ENCODE measurements at places on chromosomes 5 and 9.

DNA sequence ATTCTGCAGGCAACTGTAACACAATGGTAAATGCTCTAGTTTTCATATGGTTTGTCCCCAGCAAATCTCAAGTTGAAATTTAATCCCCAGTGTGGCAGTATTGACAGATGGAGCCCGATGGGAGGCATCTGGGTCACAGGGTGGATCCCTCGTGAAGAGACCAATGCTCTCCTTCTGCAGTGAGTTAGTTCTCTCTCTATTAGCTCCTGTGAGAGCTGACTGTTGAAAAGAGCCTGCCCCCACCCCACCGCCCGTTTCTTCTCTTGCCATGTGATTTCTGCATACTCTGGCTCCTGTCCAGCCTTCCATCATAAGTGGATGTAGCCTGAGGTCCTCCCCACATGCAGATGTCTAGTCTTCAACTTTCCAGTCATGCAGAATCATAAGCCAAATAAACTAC lies 27.0 kb downstream of the IARS1 start:
- no peak for DNase-seq

- DNase-seq = no peak
Observed at GRCh38 chr5:138611678-138612218, 36.5 kb upstream of the HSPA9 start.

DNA sequence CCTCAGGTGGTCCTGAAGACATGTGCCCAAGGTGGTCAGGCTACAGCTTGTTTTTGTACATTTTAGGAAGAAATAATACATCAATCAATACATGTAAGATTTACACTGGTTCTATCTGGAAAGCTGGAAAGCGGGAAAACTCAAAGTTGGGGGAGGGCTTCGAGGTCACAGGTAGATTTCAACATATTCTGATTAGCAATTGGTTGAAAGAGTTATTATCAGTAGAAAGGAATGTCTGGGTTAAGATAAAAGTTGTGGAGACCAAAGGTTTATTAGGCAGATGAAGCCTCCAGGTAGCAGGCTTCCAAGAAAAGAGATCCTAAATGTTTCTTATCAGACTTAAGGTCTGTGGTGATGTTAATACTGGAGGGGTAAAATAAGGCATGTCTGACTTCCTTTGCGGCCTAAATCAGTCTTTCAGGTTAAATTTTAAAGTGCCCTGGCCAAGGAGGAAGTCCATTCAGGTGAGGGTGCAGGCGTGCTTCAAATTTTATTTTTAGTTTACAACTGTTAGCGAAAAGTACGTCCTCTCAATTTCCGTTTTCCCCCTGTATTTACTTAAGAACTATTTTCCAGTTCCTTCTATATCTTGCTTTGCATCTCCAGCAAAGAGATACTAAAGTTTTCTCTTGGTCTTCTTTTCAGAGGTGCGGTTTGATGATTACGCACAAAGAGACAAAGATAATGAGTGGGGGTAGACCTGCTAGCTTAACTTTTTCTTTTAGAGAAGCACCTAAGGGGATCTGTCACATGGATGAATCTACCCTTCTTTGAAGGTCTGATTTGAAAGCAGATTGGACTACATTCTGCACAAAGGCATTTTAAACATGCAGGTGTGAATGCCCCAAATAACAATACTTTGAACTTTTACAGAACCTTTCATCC lies 578.6 kb downstream of the RAB3C start:
- DNase-seq = no peak

GRCh38 chr5:140319833-140320232 lies 16.9 kb upstream of the PFDN1 start:
- DNase-seq = no peak

- DNase-seq = no peak
Observed at GRCh38 chr5:131664929-131665328, 29.9 kb upstream of the RAPGEF6 start.

DNA sequence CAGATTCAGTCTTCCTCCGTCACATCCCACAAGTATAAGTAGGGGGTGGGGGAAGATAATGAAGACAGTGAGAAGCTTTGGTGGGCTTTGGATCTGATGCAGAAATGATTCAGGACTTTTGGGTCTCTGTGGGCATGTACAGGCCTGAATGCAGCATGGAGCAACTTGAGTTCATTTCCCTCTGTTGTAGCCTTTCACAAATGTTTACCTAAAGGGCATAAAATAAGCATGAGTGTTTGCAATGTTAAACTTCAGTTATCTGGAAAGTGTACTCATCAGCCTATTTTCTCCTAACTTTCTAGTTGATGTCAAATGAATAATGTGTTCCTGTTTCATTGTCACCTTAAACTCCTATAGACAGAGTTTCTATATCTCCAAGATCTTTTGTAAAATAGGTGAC lies 39.3 kb downstream of the GARNL3 start:
- no peak for DNase-seq

DNA sequence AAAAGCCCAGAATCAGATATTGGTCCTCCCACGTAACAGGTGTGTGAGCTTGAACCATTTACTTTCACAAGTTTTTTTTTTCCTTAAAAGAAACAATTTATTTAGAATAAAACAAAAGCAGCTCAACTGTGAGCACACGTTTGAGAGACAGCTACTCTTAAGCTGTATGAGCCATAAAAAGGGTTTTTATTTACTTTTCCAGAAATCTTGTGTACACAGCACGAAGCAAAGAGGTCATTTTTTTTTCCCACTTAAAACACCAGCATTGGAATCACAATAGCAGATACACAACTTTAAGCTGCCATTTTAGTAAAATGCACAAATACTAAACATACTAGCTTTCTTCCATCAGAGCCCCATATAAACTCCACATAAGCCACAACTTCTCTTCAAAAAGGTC lies 44.6 kb downstream of the JAKMIP2 start:
- DNase-seq = no peak

GRCh38 chr5:68137511-68138140 lies 77.9 kb upstream of the PIK3R1 start:
- DNase-seq = peak; percentile 85

GRCh38 chr5:62779010-62779422 lies 200.4 kb downstream of the LRRC70 start:
- DNase-seq = peak; percentile 58

- DNase-seq = no peak
Observed at GRCh38 chr9:138064547-138064946, 187.0 kb downstream of the CACNA1B start.

DNA sequence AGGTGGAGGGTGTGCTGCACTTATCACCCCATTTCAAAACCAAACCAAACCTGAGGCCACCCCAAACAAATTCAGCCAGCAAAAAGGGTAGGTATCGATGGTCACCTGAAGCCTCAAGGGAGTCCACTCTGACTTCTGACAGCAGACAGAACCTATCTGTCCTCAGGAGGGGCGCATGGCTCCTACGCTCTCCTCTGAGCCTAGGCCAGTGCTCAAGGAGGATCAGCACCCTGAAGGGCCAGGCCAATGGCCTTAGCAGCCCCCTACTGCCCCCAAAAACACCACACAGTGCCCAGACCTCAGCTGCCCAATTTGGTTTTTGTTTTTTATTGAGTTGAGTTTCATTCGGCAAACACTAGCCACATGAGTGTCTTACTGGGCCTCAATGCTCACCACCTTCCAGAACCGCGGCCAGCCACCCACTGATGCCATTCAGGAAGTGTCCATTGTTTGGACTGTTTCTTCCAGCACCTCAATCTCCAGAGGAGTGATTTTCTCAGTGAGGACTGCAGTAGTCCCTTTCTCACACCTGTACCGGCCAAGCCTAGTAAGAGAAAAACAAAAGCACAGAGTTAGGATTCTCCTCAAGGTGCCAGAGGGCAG lies 62.0 kb downstream of the PSMB7 start:
- no peak for DNase-seq

DNA sequence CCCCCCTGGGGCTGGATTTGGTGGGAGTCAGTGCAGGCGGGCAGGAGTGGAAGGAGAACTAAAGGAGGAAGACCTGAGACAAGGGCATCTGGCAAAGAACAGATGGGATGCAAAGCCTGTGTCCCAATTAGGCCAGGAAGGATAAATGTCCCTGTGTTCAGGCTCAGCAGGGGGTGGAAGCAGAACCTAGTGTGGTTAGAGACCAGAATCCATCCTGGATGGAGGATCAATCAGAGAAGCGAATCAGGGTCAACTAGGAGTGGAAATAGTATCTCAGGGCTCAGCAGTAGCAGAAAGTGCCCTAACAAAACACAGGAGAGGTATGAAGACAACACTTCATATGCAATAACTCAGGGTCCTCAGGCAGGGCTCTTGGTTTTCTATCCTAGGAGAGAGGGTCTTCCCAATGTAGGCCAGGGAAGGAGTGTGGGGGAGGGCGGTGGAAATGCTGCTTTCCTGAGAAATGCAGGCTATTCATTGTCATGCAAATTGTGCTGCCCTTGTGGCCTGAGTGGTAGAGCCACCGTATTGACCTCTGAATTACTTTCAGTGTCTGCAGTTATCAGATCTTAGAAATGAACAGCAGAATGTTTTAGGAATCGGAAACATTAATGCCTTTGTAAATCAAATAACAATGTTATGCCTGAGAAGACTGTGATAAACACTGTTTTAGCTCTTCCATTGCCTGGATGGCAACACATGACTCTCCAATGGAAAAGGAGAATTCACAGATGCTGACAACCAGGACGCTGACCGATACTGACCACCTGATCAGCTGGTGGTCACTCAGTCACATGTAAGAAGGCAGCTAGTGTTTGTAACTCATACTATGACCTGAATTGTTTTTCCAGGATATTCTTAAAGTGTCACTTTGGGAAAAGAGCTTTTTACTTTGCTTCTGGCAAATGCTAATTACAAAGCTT lies 323.6 kb downstream of the SEMA5A start:
- DNase-seq = no peak

GRCh38 chr9:105864248-105864898 lies 170.0 kb downstream of the TMEM38B start:
- no peak for DNase-seq

GRCh38 chr9:80790764-80791163 lies 898.6 kb downstream of the TLE1 start:
- no peak for DNase-seq

DNA sequence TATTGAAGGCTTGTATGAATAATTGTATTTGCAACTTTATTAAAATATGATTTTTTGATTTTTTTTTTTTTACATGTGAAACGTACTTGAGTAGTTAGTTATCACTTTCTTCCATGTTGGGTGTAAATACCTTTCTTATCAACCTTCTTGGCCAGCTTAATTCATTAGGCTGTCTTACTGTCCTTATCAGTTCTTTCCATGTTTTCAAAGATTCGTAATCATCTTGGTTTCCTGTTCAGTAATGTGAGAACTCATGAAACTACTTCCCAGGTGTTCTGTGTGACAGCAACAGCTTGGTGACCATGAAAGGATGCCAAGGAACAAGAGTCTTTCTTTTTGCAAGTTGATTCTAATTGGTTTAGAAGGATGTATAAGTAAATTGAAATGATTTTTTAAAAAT lies 100.0 kb downstream of the ADGRV1 start:
- no peak for DNase-seq

DNA sequence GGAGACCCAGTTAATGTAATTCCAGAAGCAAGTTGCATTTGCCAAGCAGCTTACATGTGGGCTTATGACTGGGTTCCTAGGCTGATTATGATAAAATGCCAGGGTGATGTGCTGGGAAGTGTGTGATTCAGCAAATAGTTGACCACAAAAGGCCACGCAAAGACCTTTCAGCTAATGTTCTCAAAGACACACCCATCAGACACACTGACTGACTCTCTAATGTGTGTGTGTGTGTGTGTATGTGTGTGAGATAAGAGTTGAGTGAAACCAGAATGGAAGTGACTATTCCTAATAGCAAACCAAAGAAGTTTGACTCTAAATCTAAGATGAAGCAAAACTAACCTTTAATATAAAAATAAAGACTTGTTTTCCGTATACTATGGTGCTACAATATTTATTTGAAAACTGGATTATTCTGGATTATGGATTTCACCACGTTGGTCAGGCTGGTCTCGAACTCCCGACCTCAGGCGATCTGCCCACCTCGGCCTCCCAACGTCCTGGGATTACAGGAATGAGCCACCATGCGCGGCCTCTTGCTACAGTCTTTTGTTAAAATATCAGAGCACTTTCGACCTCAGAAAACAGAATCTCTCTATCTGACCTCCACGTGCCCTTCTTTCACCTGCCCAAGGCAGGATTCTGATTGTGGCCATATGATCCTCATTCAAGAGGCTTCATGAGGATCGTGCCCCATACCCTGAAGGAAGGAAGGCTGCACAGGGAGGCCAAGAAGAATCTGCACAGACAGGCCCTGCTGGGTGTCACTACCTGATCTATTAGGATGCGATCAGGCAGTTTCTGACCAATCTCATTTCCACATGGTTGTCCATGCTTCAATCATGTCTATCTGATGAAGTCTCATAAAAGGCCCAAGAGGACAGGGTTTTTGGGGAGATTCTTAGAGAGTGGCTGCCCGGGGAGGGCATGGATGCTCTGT lies 75.6 kb downstream of the USP20 start:
- DNase-seq = peak; percentile 99

GRCh38 chr5:135095052-135095715 lies 61.2 kb upstream of the PITX1 start:
- no peak for DNase-seq

DNA sequence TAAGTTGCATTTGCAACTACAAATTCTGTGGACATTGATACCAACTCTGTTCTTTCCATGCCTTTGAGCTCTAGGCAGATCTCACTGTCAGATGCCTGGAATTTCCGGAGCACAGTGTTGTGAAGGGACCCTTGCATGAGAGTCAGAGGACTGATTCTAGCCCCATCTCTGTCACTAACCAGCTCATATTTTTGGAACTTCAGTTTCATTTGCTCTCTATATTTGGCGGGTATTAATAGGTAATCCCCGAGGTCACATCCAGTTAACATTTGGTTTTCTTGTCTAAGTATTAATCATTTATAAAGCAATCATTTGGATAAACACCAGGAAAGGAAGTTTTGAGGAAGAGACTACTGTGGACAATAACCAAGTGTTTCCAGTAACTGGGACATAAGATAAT lies 115.7 kb downstream of the MAN2A1 start:
- DNase-seq = peak; percentile 7

DNA sequence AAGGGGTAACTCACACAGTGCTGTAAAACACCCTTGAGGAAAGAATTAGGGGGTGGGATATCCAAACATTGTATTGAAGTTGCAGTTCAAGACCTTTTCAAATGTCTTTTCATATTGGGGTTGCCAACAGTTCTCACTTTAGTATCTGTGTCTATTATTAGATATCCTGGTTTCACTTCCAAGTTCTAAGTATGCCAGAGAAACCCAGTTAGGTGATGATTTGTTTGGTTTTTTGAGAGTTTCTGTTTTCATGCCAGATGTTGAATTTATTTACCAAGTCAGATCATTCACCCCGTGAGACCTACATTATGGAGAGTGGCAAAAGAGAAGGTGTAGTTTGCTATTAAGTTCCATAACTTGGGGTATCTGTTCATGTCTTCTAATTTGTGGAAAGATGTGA lies 64.5 kb downstream of the C9orf152 start:
- DNase-seq = no peak

- DNase-seq = no peak
Observed at GRCh38 chr9:112086627-112087026, 88.5 kb downstream of the SUSD1 start.

GRCh38 chr5:107072967-107073366 lies 597.8 kb downstream of the EFNA5 start:
- no peak for DNase-seq

GRCh38 chr5:163447191-163447590 lies 9.8 kb downstream of the CCNG1 start:
- DNase-seq = no peak
